Articular chondrocyte of knee joint (primary cell): ENCODE measurements at places on chromosomes 3 and 15. TPM values are rescaled to one million over a fixed set of nuclear protein-coding genes. Genes with fewer than 3 reads are reported as not detected.

Gene ERICH6
- total RNA-seq, result 0.39 TPM in 1 of 2 replicates, not detected in the other

Gene CPNE9
- not detected in 2 replicates for total RNA-seq

Gene ACKR2
- total RNA-seq, result 0.13 and 0.32 TPM in 2 replicates

Gene LMCD1
- 208 and 322 TPM in 2 replicates for total RNA-seq

Gene TCTA
- total RNA-seq, result 36.1 and 37.2 TPM in 2 replicates

Gene DNAH12
- 0.13 and 0.43 TPM in 2 replicates for total RNA-seq

Gene CMTM8
- 0.26 and 0.86 TPM in 2 replicates for total RNA-seq

Gene NIT2
- total RNA-seq, result 28.5 and 29.7 TPM in 2 replicates
